ENCODE measurements at places on chromosomes 13 and 19.
A peak's percentile ranks its signal among the peaks of the same experiment; 100 is the strongest.

GRCh38 chr13:104522235-104523072 is 1456.2 kb upstream of the SLC10A2 start:
- no peak for DNase-seq

- DNase-seq = no peak
Observed at GRCh38 chr19:49080392-49080791, 4.9 kb upstream of the SNRNP70 start.

- no peak for DNase-seq
Observed at GRCh38 chr13:85373322-85373721, 425.9 kb downstream of the SLITRK6 start.

GRCh38 chr19:3075605-3076431 is 13.5 kb upstream of the TLE5 start:
- peak; percentile 85 for DNase-seq

- DNase-seq = no peak
Observed at GRCh38 chr19:13007292-13008045, 12.2 kb downstream of the NFIX start.

DNA sequence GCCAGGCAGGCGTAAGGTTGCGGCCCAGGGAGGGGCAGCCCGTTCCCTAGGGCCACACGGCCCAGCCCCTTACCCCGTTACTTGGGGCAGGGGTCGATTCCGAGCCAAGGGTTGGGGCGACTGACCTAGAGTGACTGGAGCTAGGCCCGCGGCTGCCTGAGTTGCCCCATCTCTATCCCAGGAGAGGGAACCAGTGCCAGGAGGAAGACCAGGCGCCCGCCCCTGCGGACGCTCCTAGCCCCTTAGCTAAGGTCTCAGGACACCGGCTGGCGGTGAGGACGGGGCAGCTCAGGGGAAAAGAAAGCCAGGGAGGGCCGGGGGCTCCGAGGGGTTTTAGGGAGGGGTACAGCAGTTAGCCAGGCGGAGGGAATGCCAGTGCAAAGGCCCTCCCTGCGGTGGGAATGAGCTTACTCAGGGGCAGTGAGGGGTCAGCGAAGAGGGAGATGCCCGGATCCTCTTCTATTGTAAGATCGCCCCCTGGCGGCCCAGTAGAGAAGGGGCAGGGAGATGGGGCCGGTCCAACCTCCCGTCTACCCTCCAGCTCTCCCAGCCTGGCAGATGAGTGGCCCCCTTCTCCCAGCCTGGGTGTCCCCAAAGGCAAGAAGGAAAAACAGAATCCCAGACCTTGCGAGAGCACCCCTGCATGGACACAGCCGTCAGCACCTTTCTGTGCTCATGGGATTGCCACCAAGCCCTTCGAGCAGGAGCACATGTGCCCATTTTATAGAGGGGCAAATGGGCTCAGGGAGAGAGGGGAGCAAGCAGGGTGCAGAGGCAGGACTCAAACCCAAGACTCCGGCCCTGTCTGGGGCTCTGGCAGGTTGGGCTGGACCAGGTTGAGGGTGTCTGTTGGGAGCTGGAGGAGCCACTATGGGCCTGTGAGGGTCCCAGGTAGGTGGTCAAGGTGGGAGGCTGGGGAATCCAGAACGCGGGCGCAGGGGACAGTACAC is 16.3 kb downstream of the CILP2 start:
- peak; percentile 55 for DNase-seq

- no peak for DNase-seq
Observed at GRCh38 chr19:3732108-3732507, 23.9 kb downstream of the TJP3 start.
